Effector memory CD8-positive, alpha-beta T cell (primary cell): ENCODE measurements at places on chromosomes 5 and 9.

- DNase-seq: no peak
Observed at GRCh38 chr5:120093178-120093577, 370.9 kb upstream of the PRR16 start.

- no peak for DNase-seq
Observed at GRCh38 chr9:114216976-114217375, 61.6 kb downstream of the COL27A1 start.

DNA sequence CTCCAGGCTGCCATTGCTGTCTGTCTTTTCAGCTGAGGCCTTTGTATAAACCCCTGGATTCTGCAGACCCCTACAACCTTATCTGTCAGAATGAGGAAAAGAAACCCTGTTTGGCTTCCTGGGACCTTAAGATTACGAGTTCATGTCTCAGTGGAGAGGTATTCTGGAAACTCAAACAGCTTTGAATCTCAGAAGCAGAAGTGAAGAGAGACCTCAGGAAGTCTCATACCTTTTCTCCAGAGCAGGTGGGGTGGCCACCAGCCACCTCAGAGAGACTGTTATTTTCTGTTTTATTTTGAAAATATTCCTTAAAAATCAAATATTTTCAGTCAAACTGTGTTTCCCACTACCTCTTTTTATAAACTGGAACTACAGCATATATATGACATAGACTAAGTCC is 457.5 kb downstream of the TMEM232 start:
- no peak for DNase-seq

DNA sequence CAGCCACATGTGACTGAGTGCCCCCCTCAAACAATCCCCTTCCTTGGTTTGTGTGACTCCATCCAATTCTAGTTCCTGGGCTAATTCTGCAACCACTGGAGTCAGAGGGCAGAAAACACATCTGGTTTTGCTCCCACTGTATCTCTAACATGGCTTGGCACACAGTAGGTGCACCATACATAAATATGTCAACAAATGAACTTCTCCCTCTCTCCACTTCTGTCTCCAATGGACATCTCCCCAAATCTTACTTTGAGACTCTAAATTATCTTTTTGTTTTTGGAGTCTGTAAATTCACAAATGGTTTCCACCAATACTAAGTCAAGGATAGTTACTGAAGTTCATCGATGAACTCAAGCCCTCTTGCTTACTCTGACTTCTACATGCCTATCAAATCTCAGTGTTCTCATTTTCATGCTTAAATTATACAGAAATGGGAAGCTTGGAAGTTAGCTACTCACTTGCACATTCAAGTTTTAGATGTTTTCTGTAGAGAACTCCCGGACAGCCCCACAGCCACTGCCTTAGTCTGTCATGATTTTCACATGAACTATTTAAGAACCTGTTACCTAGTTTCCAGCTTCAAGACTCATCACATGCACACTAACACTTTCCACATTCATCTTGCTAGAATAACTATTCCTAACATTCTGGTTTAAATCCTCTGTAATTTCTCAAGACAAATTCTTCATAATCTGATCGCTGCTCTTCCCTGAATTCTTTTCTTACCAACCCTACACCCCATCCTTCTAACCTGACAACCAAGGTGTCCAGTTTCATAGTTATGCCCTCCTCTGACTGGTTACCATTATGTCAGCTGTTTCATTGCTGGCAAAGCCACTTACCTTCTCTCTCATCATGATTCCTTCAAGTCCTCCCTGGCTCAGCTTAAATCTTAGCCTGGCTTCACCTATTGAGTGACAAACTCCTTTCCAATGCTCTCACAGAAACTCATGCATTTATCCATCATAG is 6.0 kb downstream of the RPL37 start:
- no peak for DNase-seq

GRCh38 chr9:96514108-96514799 is 64.3 kb downstream of the HABP4 start:
- no peak for DNase-seq

GRCh38 chr5:127741412-127741811 is 38.2 kb downstream of the CCDC192 start:
- DNase-seq: no peak

DNA sequence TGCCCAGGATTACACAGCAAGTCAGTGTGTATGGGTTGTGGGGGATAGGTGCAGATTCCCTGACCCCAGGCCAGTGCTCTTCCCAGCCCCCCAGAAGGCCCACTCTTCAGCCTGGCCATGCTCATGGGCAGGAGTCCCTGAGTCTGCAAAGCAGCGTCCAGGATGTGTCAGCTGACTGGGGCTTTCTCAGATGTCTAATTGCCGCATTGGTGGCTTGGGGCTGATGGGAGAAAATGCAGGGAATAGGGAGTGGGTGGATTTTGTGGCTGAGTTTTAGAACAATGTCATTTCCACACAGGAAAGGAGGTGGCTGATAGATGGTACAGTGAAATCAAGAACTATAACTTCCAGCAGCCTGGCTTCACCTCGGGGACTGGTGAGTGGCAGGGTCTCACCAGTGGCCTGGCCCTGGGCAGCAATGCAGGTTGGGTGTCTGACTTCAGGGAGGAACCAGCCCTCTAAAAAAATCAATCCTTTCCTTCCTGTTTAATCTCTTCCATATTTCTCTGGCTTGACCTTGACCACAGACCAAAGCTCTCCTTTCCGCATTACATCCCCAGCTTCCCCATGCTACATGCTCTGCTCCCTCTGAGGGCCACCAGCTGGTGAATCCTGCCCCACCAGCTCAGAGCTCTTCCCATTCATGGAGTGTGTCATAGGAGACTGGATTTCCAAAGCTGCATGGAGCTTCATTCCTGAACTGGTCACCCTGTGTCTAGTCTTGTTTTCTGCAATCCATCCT is 14.2 kb downstream of the GLIPR2 start:
- DNase-seq: no peak

- no peak for DNase-seq
Observed at GRCh38 chr5:128534726-128535125, 3.3 kb downstream of the FBN2 start.

DNA sequence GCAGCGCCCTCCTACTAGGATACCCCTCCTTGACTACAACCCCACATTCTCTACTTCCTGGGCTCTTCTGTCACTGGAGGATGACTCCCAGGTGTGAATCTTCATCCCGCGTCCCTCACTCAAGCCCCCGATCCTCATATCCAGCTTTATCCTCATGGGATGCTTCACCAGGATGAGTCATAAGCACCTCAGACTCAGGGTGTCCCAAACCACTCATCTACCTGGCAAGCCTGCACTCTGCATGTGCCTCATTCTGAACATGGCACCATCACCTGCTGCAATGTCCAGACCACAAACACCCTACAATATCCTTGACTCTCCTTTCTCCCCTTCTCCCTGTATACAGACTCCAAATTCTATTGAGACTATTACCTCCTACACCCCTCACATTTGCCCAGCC is 1.5 kb upstream of the TGFBI start:
- DNase-seq: no peak

GRCh38 chr9:135002802-135003201 is 84.7 kb upstream of the OLFM1 start:
- DNase-seq: no peak

- no peak for DNase-seq
Observed at GRCh38 chr5:75057561-75057960, 5.2 kb upstream of the GCNT4 start.

DNA sequence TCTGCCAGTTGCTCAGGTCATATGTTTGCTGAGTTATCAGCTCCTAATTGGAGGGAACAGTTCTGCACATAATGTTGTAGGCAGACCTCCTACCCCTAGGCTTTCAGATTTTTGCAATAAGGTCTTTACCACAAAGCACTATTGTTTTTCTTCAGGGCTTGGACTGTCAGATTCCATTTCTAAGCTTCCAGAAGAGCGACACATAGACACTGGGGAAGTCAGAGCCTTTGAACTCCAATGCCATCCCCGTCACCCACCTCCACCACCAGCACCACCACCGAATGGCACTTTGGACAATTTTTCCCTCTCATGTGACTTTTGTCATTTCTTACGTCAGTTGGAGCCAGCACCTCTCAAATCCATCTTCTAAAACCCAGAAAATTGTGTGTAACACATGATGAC is 28.3 kb upstream of the SPRY4 start:
- no peak for DNase-seq

- no peak for DNase-seq
Observed at GRCh38 chr5:160229190-160229742, at the start of gene FABP6. Gene FABP6, plus strand, starts transcription at chr5:160229506. Its CDS starts 52 bp downstream, at chr5:160229558.

DNA sequence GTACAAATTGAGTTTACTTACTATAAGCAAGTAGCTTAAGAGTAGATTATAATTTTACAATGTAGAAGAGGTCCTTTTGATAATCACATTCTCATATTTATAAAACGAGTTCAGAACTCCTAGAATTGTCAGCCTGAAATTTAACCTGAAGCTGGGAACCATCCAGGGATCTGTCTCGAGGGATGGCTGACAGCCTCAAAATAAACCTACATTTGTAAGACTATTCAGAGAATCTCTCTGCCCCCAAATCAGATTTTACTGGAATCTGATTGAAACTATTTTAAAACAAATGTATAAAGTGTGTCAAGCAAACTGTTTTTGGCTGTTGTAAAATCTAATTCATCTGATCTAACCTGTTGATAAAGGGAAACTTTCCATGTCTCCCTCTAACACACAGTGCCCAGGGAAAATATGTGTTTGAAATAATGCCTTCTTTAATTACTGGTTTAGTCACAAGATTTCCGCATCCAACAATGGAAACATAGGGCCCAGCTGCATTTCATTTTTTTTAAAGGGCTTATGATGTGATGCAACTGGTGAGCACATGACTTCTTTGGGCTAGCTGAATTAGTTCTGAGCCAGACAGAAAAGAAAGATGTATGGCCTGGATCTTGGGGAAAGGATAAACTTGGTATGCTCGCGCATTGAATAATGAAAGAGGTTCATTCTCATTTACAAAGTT is 30.3 kb downstream of the SLC25A46 start:
- no peak for DNase-seq

DNA sequence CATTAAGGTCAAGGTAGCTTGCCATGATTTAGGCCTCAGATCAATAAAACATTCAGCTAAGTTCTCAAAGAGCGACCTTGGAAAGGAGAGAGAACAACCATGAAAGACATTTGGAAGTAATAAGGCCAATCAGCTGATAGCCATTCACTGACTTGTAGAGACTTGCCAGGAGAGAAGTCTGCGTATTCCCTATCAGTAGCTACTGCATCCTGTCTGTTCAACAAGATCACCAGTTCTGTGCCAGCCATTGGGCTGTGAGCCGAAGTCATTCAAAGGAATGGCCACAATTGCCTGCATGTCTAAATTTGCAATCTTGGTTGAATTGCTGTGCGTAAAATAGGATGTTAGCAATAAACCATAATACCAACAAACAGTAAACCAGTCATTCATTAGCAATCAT is 219.8 kb downstream of the FBXL7 start:
- no peak for DNase-seq

DNA sequence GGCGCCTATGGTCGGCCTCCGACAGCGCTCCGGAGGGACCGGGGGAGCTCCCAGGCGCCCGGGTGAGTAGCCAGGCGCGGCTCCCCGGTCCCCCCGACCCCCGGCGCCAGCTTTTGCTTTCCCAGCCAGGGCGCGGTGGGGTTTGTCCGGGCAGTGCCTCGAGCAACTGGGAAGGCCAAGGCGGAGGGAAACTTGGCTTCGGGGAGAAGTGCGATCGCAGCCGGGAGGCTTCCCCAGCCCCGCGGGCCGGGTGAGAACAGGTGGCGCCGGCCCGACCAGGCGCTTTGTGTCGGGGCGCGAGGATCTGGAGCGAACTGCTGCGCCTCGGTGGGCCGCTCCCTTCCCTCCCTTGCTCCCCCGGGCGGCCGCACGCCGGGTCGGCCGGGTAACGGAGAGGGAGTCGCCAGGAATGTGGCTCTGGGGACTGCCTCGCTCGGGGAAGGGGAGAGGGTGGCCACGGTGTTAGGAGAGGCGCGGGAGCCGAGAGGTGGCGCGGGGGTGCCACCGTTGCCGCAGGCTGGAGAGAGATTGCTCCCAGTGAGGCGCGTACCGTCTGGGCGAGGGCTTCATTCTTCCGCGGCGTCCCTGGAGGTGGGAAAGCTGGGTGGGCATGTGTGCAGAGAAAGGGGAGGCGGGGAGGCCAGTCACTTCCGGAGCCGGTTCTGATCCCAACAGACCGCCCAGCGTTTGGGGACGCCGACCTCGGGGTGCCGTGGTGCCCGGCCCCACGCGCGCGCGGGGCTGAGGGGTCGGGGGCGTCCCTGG is 561 bp downstream of the DAPK1 start:
- no peak for DNase-seq

DNA sequence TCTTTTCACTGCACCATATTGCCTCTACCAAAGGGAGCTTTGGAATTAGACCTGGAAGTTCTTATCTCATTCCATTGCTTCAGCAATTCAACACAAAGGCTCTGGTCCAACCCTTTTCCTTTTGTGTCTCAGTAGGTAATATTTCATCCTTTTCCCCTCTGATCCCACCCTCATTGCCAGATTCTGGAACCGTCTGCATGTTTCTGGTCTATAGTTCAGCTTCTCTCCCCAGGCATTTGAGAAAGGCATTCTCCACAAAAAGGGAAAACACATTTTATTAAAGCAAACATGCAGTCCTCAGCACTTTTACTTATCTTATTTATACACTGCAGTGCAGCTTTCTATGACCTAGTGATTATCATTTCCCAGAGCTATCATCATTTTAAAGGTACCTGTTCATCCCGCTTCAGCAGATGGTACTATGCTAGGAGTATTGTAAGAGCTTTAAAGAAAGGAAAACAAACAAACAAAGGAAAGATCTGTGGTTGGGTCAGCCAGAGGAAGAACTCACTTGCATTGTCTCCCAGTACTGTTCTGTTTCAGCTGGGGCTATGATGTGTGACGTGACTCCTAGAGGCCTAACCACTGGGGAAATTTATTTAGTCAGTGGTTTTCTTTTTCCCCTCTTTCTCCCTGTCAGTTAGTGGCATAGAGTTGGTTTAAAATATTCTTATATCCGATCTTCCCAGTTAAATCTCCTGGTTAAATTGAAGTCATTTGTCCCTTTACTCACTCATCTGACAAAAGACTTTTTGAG is 269.2 kb downstream of the TMEM38B start:
- DNase-seq: no peak

DNA sequence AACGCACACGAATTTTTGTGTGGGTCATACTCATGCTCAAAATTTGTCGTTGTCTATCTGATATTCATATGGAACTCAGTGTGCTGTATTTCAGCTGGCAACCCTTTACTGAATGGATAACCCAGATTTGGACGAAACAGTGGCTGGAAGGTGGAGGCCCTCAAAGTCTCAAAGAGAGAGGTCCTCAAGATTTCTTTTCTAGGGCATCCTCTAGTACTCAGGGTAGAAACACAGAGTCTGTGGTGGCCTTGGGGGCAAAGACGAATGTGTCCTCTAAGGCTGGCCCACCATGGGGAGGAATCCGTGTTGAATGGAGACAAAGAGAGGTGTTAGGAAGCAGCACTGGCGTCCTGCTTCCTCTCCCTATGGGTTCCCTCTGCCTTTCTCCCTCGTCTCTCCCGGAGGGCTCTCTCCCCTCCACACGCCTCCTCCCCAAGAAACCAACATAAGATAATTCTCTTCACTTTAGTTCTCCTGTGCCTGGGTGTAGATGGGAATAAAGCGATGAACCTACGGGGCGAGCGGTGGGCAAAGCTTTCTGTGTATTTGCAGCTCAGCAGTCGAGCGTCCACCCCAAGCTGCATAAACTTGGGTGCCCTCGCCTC is 333.7 kb downstream of the CWC27 start:
- DNase-seq: no peak
